Right cardiac atrium (tissue), 5 donors: ENCODE measurements at places on chromosomes 16 and 17. TPM values are rescaled to one million over a fixed set of nuclear protein-coding genes. Genes with fewer than 3 reads are reported as not detected.

GRCh38 chr17:2701996-2702741 is 9.4 kb downstream of the CLUH start:
- DNase-seq = no peak

The BRCA1 gene
- 7.9 TPM for total RNA-seq

DNA sequence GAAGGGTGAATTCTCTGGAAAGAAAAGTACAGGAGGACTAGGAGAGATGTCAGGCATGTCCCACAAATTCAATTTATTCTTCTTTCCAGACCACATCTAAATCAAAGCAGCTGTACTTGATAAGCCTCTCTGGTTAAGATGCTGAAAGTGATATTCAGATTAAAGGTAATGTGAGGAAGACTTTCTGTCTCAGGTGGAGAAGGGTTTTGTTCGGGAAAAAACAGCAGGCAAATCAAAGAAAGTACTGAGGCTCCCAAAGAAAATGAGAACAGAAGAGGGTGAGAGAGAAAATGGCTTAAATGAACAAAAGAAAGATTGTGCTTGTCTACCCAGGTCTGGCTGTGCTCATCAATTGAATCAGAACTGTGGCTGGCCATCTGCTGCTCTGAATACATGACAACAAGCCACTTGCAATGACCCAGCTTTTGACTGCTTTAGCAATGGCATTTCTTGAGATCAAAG is 55.6 kb downstream of the MMD start:
- DNase-seq = no peak

GRCh38 chr17:79049821-79050220 is 24.8 kb upstream of the ENGASE start:
- no peak for DNase-seq

DNA sequence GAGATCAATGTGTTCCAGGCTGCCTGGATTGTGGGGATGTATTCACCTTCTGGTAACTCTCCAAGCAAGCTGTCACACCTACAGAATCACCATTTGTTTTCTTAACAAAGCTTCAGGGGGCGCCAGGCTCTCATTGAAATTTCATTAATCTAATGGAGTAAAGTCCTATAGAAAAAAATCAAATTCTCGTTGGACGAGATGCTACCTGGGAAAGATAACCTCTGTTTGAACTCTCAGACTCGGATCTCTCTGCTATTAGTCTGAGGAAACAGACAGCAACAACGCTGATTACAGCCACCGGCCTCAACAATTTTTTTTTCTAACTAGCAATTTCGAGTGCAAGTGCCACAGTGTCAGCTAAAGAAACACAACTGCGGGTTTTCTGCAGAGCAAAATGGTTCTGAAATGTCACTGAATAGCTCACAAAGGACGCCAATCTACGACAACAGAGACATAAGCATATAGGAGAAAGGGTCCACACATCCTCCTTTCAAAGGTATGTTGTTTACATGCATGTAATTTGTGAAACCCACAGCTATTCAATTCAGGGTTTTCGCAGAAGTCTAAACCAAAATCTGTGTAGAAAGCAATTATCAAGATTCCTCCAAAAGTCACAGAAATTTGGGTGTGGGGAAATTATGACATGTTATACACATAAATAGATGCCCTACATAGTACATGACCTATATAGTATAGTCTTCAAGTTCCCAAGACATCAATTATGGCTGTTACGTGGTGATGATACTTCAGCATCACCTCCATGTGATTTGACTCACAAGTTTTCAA is 135.8 kb downstream of the SKAP1 start:
- DNase-seq = no peak

DNA sequence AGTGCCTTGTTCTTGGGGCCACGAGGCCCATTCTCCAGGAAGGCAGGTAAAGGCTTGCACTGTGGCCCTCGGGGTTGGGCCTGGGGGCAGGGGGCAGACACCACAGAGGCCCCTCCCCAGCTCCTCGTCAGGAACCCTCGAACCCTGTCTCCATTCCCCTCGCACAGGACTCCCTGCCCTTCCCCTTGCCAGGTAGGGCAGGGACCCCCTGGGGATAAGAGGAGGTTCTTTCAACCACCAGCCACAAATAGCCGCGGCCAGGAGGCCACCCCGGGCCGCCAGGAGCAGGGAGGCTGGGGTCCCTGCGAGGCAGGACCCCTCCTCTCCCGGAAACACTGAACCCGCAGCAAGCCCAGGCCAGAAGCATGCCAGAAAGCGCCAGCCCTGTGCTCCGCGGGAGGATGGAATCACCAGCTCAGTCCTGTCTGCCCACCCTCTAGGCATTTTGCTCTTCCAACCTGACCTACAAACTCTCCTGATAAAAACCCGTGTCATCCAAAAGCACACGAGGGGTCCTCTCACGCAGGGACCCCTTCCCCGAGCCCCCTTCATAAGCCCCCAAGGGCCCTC is 45.6 kb downstream of the SLC47A1 start:
- DNase-seq = no peak

DNA sequence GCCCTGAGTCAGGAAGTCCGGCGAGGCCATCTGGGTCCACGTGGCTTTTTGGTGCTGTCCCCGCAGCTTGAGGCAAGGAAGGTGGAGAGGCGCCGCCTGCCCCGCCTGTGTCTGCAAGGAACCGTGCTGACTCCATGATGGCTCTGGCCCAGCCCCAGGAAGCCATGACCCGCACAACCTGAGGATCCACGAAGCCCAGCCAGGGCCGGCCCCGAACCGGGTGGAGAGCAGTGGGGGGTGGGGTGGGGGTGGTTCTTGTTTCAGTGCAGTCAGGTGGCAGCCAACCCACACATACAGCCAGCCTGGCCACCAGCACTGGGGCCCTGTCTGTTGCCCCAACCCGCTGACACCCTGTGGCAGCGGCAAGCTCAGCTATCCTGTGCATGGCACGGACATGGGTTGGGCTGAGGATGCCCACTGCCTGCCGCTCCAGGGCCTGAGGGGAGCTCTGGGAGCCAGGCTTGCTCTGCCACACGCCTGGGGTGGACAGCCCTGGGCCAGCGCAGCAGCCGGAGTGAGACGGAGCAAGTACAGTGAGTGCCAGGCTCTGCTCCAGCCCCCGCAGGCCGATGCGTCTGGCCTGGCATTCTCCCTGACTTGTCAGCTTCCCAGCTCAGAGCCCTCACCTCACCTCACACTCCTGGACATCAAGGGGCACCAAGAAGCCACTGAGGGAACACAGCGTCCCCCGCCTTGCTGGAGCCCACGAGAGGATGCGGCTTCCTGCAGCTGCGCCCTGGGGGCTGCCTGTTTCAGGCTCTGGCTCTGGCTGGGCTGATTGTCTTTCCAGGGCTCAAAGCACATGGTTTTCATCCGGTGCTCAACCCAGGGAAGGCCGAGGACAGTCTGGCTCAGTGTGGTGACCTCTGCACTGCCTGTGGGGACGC is 68.8 kb downstream of the LMF1 start:
- DNase-seq = peak; percentile 6

- no peak for DNase-seq
Observed at GRCh38 chr17:55930291-55930809, 179.5 kb downstream of the PCTP start.

DNA sequence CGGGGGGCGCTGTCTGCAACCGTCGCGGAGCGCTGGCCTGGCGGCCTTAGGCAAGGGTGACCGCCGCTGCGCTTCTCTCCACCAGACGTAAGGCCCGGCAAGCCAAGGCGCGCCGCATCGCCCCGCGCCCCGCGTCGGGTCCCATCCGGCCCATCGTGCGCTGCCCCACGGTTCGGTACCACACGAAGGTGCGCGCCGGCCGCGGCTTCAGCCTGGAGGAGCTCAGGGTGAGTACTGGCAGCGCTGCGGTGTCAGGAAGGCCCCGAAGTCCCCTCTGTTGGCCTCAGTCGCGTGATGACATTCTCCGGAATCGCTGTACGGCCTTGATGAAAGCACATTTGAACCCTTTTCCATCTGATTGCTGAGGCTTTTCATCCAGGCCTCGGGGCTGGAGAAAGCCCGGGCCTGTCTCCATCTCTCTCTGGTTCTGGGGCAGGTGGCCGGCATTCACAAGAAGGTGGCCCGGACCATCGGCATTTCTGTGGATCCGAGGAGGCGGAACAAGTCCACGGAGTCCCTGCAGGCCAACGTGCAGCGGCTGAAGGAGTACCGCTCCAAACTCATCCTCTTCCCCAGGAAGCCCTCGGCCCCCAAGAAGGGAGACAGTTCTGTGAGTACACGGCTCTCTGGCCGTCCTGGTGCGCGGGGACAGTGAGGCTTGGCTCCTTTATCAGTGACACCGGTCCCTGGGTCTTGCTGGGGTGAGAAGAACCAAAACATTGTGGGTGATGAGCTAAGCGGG is 831 bp downstream of the RPL13 start:
- DNase-seq = no peak

- no peak for DNase-seq
Observed at GRCh38 chr17:16377941-16378341, 3.0 kb upstream of the UBB start.

- DNase-seq = no peak
Observed at GRCh38 chr16:79750311-79750710, 149.8 kb upstream of the MAF start.

DNA sequence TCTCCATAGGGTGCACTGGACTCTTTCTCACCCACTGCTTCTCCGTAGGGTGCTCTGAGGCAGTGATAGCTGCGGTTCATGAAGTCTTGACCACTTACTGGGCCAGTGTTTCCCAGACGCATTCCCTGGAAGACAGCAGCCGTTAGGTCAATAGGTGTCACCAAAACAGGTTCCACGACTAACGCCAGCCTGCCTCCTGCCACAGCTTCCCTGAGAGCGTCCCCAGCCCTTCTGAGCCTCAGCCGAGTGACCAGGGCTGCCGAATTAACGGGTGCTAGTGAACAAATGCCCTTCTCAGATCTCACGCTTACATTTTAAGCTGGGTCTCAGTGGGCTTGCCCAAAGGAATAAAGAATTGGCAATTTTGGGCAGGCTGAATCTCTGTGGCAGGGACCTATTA is 188.7 kb upstream of the TNRC6C start:
- DNase-seq = no peak

DNA sequence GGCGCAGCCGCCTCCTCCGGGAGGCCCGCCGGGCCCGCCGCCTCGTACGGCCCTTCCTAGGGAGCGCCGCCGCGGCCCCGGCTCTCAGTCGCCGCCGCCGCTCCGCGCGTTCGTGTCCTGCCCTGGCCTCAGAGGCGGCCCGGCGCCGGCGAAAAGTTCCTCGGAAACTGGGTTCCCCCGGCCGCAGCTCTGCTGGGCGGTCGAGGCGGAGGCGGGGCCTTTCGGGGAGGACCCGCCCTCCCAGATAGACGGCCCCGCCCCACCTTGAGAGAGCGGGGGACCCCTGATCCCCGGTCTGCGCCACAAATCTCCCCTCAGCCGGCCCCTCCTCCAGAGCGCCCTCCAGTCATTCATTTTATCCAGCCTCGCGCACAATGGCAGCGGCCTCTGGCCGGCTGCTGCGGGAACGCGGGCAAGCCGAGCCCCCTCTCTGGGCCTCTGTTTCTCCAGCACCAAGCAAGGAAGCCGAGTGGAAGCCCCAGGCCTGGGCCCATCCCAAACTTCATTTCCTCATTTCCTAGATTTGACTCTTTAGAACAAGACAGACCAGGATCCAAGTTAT is at the start of gene SREBF1:
TSS of gene SREBF1 (minus strand) at position 169 of the 562 bp plus-strand sequence. CDS start 169 bp downstream, outside the sequence.
- DNase-seq = peak; percentile 86

DNA sequence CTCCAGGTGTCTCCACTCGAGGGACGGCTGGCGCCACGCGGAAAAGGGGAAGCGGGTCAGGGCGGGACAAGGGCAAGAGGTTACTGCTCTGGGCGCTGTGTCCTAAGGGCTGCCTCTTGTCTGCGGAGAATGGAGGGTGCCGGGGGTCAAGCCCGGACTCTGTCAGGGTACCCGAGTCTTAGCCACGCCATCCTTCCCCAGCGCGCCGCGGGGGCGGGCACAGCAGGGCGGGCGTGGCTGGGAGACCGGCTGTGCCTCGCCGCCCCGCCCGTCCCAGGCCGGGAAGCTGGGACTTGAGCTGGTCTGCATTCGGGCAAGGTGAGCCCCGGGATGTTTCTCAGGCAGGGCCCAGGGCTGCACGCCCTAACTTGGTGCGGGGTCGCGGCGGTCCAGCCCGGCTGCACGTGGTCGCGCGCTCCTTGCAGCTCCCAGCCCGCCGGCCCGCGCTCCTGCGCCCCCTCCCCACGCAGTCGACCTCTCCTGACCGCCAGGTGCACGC is 6.2 kb upstream of the ACTG1 start:
- peak; percentile 83 for DNase-seq

DNA sequence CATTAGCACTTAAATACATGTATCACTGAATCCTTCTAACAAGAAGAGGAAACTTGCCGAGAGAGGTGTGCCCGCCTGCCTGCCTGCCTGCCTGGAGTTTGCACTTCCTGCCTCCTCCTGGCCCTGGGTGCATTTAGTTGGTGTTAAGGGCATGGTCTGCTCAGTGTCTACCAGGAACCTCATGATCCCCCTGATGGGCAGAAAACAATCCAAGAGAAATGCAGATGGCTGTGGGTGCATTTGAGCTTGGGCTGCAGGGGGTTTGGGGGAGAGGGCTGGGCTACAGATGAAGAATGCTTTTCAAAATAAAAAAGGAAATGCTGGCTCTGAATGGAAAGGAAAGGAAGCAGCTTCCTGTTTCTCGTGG is 10.1 kb downstream of the KSR1 start:
- no peak for DNase-seq

The EIF5A gene
- total RNA-seq = 259 TPM

- DNase-seq = no peak
Observed at GRCh38 chr16:52535076-52535475, 11.9 kb downstream of the TOX3 start.

DNA sequence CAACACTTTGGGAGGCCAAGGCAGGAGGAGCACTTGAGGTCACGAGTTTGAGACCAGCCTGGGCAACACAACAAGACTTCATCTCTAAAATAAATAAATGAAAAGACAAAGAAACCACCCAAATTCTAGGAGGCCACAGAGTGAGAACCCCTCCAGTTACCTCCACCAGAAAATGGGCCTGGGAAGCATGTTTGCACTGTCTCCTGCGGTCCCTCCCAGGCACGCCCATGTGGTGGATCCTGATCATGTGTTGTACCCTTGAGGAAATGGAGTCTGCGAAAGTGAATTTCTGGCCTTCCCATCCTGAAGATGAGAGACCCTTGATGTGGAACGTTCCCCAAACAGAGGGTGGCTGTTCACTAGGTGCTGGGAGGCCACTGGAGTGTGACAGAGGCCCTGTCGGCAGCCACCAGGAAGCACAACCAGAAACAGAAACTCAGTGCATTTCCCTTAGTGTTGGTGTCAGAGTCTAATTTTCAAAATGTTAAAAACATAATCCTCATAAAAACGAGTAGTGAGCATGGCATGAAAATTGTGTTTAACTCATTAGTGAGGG is 19.2 kb upstream of the USP22 start:
- DNase-seq = no peak

DNA sequence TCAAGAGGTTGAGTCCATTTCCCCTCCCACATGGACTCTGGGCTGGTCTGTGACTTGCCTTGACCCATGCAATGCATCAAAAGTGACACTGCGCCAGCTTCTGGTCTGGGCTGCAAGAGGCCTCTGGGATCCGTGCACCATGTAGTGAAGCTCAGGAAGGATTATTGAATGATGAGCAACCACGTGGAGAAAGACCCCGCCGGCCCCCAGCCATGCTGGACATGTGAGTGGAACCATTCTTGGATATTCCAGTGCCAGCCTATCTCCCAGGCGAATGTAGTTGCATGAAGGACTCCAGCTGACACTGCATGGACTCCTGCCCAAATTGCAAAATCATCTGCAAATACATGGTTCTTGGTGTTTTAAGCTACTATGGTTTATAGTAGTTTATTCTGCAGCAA is 7.6 kb upstream of the ALOX15B start:
- DNase-seq = no peak

The CCL17 gene
- not detected for total RNA-seq
